CD4-positive, alpha-beta T cell treated with Interleukin-4 for 4 hours (primary cell): ENCODE measurements at places on chromosomes 7 and 10.

- no peak for DNase-seq
Observed at GRCh38 chr7:112080978-112081377, 125.2 kb downstream of the DOCK4 start.

- no peak for DNase-seq
Observed at GRCh38 chr7:16268821-16269768, 152.2 kb downstream of the CRPPA start.

GRCh38 chr10:14608381-14609001 is 166.2 kb downstream of the FAM107B start:
- DNase-seq: no peak

GRCh38 chr10:122013311-122013780 is 24.4 kb downstream of the TACC2 start:
- no peak for DNase-seq

GRCh38 chr10:98224509-98224908 is 43.5 kb downstream of the LOXL4 start:
- no peak for DNase-seq

DNA sequence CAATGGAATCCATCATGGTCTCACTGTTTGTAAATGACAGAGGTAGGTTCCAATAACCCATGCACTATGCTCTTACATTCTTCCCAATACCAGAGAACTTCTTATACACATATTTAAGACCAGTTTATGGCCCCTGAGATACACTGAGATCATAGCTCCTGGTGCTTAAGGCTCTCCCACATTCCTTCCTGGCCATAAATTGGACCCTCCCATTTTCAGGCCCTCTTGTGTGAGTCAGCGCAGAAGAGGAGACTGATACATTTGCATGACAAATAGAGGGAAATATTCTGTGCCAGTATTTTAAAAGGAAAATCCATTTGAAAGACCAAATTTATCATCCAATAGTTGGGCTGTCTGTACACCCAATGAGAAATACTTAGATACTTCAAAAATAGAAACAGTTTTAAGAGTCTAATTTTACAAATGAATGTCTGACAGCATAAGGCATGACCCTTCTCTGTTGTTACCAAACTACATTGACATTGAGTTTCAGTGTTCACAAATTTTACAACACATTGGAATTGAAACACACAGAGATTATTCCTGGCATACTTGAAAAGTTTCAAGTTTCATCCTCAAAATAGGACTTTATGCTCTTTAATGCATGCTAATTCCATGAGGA is 35.3 kb downstream of the SLC16A9 start:
- no peak for DNase-seq

- no peak for DNase-seq
Observed at GRCh38 chr10:24417053-24417452, 208.1 kb downstream of the KIAA1217 start.
